ENCODE measurements at places on chromosomes 5 and 9. TPM values are rescaled to one million over a fixed set of nuclear protein-coding genes. Genes with fewer than 3 reads are reported as not detected.

GRCh38 chr9:107751567-107752210 lies 262.1 kb upstream of the KLF4 start:
- no peak for DNase-seq

DNA sequence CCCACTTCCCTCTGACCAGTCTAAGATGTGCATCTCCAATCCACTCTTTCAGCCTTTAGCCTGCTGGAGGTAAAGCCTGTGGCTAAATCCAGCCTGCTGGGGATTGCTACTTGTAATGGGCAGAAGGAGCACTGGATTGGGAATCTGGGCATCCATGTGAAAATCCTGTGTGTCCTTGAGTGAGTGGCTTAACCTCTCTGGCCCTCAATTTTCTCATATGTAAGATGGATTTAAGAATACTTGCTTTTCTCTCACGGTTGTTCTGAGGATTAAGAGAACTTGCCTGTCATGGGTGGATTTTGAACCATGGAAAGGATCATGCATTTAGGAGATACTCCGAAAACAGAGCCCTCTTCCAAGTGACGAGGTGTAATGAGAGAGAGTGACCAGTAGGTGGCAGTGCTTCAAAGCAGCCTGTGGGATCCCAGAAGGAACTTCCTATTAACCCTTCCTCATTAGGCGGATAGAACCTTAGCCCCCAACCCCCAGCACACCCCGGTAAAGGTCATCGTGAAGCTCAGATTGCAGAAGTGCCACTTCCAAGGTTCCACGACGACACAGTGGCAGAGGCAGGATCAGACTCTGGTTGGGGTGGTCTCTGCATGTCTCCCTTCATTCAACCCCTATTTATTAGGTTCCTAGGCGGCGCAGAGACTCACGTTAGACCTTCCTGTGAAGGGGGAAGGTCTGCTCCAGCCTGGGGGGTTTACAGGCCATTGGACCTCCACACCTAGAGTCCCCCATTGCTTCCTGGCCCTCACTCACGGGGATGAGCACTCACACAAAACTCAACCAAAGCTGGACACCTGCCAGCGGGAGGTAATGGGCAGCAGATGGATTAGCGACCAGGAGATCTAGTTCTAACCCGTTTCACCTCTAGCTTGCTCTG lies 68.7 kb upstream of the ZNF618 start:
- peak; percentile 91 for DNase-seq

DNA sequence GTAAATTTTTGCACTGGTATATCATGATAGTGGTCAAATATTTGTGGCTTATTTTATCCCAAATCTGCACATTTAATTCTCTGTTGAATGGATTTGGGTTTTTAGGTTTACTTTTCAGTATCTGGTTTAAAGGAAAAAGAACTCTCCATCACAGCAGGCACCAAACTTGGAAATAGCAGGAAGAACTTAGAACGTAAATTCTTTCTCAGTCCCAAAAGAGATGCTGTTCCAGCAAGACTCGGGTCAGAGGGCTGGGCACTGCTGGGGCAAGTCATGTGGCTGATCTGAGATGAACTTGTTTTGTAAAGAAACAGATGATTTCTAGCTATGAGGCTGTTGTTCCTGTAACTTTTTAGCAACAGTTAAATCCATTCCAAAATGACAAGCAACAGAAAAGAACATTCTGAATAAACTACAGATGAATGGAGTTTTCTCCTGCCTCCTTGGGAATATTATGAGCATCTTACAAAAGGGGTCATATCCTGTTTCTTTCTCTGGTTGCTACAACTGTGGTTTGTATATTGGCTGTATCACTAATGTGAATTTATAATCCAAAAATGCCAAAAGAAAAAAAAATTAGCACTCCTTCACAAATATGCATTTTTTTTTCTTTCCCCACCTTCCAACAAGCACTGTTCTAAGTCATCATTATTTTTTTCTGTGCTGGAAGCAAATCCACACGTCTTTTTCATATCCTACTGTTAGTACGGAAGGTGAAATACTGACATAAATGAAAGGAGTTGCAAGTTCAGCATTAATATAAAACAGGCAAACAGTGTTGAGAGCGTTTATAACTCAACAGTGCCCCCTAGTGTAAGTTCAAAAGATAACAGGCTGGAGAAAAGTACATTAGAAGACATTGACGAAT lies 31.1 kb downstream of the OR2K2 start:
- DNase-seq = no peak

GRCh38 chr9:92740969-92741368 lies 23.7 kb downstream of the BICD2 start:
- DNase-seq = no peak

- DNase-seq = no peak
Measured at GRCh38 chr5:166285361-166285760, 2006.1 kb upstream of the WWC1 start.

GRCh38 chr5:9497347-9497746 lies 48.5 kb downstream of the SEMA5A start:
- DNase-seq = peak; percentile 10

DNA sequence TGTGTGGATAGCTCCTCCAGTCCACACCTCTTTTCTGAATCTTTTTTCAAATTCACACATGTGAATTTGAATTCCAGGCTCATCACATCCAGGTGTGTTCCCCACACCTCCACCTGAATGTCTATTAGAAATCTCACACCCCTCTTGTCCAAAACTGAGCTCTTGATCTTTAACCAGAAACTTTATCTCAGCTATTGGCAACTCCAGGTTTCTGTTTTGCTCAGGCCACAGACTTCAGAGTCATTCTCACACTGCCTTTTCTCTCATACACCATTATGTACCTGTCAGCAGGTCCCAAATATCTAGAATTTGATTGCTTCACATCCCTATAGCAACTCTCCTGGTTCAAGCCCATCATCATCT lies 11.6 kb downstream of the NIPSNAP3B start:
- no peak for DNase-seq

- peak; percentile 80 for DNase-seq
Measured at GRCh38 chr9:93814077-93814956, 140.8 kb downstream of the BARX1 start.

DNA sequence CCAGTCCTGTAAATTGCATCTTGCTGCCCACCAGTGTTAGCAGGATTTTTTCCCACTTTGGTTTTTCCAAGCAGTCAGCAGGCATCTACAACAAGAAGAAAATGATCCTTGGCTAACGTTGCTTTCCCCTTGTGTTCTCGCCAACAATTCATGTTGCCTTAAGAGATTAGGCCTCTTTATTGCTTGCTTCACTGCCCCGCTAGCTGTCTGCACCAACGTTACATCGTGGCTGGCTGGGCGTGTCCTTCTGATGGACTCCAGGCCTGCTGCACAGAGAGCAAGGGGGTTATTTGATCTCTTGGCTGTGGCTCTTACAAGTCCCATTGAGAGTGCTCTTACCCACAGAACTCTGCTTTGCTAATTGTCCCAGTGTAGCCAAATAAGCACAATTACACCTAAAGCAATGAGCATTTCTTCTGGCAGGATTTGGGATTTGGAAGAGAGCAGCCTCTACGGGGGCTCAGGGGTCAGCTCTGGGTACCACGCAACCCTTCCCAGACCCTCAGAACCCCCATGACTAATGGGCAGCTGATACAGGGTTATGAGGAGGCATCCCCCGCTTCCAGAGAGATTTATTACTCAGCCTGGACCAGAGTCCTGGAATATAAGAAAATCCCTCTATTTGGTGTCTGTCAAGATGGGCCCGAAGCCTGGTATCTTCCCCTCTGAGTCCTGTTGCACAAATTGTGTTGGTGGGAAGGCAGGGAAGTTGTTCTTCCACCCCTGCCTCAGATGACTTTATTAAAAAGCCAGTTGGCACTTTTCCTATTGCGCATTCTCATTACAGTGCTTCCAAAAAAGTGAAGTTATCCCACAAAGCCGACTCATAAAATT lies 17.6 kb downstream of the DCANP1 start:
- DNase-seq = no peak

GRCh38 chr5:171428168-171428696 lies 8.8 kb downstream of the FGF18 start:
- no peak for DNase-seq

GRCh38 chr9:79974806-79975422 lies 403.1 kb downstream of the TLE4 start:
- DNase-seq = no peak

STKLD1 gene
- total RNA-seq = not detected

CDKN2A gene
- 3.7 TPM for total RNA-seq

PGM5 gene
- total RNA-seq = 742 TPM

SV2C gene
- total RNA-seq = 0.42 TPM

PDCD1LG2 gene
- total RNA-seq = 2.5 TPM

NMUR2 gene
- total RNA-seq = not detected

PCDHB3 gene
- 1.3 TPM for total RNA-seq

BAAT gene
- total RNA-seq = not detected

CFAP77 gene
- total RNA-seq = not detected

INSL4 gene
- total RNA-seq = not detected
